IPS DF 6.9 (cell line): ENCODE measurements at places on chromosomes 12 and 14.

DNA sequence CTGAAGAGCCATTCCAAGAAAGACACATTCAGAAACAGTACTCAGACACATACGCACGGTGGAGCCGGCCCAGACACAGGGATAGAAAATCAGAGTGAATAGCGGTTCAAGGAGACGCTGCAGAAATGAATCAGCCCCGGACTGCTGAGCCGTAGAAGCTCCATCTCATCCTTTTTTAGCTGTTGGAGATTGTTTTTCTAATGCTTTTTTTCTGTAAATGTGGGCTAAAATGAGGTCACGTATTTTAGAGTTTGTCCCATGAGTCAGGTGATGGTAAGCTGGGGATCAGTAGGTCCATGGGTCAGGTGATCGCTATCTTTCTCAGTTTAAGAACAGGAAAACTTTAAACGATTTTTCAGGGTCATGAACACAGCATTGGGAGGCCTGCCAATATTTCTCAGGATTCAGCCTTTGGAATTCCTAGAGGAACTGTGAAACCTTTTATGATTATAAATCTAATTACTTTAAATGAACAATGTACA, 202.4 kb downstream of the ITPR2 start:
- no peak for DNase-seq
- no peaks in the 10 kb centered on the region for H3K27me3 ChIP-seq
- H3K4me3 ChIP-seq: no peak overlapping the region
- H3K36me3 ChIP-seq: peaks cover 2% of the 10 kb centered on the region; the same call in 1 of the 2 replicates

GRCh38 chr12:90181216-90181615, 472.6 kb upstream of the ATP2B1 start:
- H3K4me3 ChIP-seq: no peak overlapping the region
- no peaks in the 10 kb centered on the region for H3K27me3 ChIP-seq
- H3K27ac ChIP-seq: no peak overlapping the region
- no peak for DNase-seq
- no peaks in the 10 kb centered on the region for H3K36me3 ChIP-seq

DNA sequence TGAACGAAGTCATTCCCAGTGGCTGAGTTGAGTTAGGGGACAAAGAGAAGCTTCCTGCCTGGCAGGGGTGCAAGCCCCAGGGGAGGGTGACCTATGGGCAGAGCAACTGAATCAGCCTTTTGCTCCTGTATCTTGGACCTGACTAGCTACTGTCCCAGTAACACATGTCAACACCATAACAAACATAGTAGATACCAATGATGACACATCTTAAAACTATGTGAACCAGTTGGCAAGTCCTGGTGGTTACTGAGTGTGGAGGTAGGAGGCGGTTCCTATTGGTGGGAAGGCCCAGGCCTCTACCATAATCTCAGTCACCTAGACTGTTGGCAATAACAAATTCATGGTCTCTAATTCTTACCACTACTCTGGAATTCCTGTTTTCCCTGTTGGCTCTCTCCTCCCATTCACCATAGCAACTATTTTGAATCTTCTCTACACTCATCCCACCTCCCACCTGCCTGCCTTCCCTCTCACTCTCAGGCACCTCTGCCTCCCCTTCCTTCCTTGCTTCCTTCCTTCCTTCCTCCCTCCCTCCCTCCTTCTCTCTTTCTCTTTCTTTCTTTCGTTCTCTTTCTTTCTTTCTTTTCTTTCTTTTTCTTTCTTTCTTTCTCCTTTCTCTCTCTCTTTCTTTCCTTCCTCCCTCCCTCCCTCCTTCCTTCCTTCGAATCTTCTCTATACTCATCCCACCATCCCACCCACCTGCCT, 8.1 kb upstream of the P2RX7 start:
- H3K27ac ChIP-seq: no peak overlapping the region
- no peaks in the 10 kb centered on the region for H3K36me3 ChIP-seq
- H3K27me3 ChIP-seq: no peaks in the 10 kb centered on the region
- H3K4me1 ChIP-seq: no peaks in the 10 kb centered on the region
- no peak for DNase-seq

DNA sequence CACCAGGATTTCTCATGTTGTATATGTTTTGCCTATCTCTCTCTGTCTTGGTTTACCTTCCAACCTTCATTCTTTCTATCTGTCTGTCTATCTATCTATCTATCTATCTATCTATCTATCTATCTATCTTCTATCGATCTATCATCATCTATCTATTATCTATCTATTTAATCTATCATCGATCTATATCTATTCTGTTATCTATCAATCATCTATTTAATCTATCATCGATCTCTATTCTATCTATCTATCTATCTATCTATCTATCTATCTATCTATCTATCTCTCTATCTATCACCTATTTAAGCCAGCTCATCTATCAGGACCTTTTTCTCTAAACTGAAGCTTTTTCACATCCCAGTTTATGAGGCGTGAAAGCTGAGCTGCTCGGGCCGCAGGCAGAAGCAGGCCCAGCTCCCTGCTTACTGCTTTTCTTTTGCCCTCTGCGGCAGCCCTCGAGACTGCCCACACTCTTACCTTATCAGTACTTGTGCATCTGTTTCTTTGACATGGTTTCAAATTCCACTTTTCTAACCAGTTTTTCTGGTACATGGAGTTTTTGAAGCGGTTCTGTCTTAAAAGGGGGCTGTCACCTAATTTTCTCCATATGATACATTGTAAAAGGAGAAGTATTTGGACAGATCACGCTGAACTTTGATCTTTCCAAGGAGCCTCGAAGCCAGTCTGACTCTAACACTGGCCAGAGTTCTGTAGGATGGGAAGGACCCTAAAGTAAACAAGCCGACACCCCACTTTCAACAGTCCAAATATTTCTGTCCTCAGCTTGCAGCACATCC, 44.4 kb upstream of the GSG1 start:
- H3K27ac ChIP-seq: no peak overlapping the region
- no peak for DNase-seq

- peaks cover 13% of the 10 kb centered on the region for H3K4me1 ChIP-seq
- no peaks in the 10 kb centered on the region for H3K27me3 ChIP-seq
These were observed 10.0 kb downstream of the AHNAK2 start for GRCh38 chr14:104968153-104968527.

DNA sequence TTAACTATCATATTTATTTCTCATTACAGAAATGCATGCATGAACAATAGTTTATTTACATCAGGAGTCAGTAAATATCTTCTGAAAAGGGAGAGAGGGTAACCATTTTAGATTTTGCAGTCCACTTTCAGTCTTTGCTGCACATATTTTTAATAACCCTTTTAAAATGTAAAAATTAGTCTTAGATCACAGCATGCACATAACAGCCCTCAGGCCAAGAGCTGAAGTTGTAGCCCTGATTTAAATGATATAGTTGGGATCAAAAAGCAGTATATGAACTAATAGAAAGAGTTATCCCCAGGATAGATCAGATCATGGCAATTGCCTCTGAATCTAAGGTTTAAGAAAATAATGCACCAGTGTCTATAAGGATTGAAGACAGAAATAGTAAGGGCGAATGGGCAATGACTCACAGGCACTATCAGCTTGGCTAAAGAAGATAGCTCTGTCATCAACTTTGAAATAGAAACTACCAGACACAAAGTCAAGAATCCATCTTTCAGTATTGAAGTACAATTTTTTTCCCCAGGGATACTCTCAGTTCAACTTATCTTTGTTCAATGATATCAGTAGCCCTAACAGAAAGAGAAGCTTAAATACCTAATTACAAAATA, 13.1 kb upstream of the CLEC7A start:
- H3K27ac ChIP-seq: no peak overlapping the region
- no peak for DNase-seq
- H3K27me3 ChIP-seq: no peaks in the 10 kb centered on the region

GRCh38 chr14:63404906-63405305, 86.2 kb upstream of the GPHB5 start:
- H3K4me3 ChIP-seq: no peak overlapping the region
- no peak for DNase-seq
- no peaks in the 10 kb centered on the region for H3K36me3 ChIP-seq
- no peak overlapping the region for H3K27ac ChIP-seq

- no peaks in the 10 kb centered on the region; the same call in 1 of the 2 replicates for H3K4me1 ChIP-seq
- no peak overlapping the region for H3K27ac ChIP-seq
- no peaks in the 10 kb centered on the region for H3K36me3 ChIP-seq
- H3K4me3 ChIP-seq: no peak overlapping the region
- H3K27me3 ChIP-seq: no peaks in the 10 kb centered on the region
These were observed 36.2 kb upstream of the MEG3 start for GRCh38 chr14:100789460-100790417.

GRCh38 chr14:73209953-73210352, 27.4 kb upstream of the PAPLN start:
- no peak overlapping the region for H3K27ac ChIP-seq
- no peaks in the 10 kb centered on the region for H3K27me3 ChIP-seq
- no peaks in the 10 kb centered on the region for H3K4me1 ChIP-seq
- H3K36me3 ChIP-seq: peaks cover 14% of the 10 kb centered on the region

DNA sequence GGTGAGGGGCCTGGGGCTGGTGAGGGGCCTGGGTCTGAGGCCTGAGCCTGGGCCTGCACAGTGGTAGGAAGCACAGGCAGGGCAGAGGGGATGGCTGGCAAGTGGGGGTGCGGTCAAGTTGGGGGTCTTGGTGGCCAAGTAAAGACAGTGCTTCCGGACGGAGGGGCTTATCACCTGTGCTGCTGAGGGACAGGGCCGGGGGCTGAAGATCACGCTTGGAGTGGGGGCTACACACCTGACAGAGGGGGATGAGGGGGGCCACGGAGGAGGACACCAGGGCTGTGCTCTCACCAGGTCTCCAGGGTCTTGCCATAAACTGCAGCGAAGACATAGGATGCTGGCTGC, 12.2 kb downstream of the TEDC1 start:
- H3K27me3 ChIP-seq: no peaks in the 10 kb centered on the region
- H3K4me3 ChIP-seq: no peak overlapping the region
- H3K36me3 ChIP-seq: no peaks in the 10 kb centered on the region; the same call in 1 of the 2 replicates
- no peak for DNase-seq
- H3K4me1 ChIP-seq: no peaks in the 10 kb centered on the region; the same call in 1 of the 2 replicates

- no peaks in the 10 kb centered on the region for H3K36me3 ChIP-seq
- H3K4me1 ChIP-seq: no peaks in the 10 kb centered on the region
- no peak overlapping the region for H3K4me3 ChIP-seq
- DNase-seq: no peak
- H3K27ac ChIP-seq: no peak overlapping the region
- no peaks in the 10 kb centered on the region for H3K27me3 ChIP-seq
These were observed 29.3 kb downstream of the MAP1LC3B2 start for GRCh38 chr12:116588390-116589028.

DNA sequence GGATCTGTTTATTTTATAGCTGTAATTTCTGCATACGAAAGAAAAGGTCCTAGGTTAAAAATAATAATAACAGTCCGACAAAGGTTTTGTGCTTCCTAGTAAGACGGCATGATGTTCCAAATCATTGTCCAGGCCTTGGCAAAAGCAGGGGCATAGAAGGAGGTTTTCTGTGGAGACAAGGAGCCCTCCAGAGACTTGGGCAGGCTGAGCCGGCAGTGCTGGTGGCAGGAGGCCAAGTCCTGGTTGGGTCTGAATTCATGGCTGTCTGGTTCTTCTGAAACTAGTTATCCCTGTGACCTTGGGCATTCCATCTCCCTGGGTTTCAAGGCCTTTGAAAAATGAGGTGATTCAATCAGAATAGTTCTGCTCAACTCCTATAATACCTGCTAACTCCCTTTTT, 44.0 kb downstream of the KCNK13 start:
- H3K4me1 ChIP-seq: no peaks in the 10 kb centered on the region
- H3K27me3 ChIP-seq: no peaks in the 10 kb centered on the region
- no peak overlapping the region for H3K27ac ChIP-seq
- no peak overlapping the region for H3K4me3 ChIP-seq
- no peak for DNase-seq

- H3K4me3 ChIP-seq: no peak overlapping the region
- no peaks in the 10 kb centered on the region for H3K27me3 ChIP-seq
- no peak for DNase-seq
- no peaks in the 10 kb centered on the region for H3K4me1 ChIP-seq
- no peak overlapping the region for H3K27ac ChIP-seq
These were observed 92.7 kb downstream of the CACNA1C start for GRCh38 chr12:2145433-2145998.

DNA sequence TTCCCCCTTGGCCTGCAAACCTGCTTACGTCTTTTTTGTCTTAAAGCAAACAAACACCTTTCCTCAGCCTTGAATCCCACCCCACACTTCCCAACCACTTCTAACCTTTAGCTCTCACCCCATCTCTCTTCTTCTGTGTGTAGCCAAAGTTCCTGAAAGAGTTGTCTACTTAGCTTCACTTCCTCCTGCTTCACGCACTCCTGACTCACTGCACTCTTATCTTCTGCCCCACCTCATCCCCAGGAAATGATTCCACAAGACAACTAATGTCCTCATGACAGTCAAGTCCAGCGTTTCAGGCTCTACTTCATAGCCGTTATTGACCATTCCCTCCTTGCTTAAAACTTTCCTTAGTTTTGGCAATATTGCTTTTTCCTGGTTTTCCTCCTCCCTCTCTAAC, 22.4 kb downstream of the EIF2B2 start:
- H3K27me3 ChIP-seq: no peaks in the 10 kb centered on the region
- no peaks in the 10 kb centered on the region for H3K4me1 ChIP-seq
- H3K36me3 ChIP-seq: no peaks in the 10 kb centered on the region
- no peak overlapping the region for H3K27ac ChIP-seq

DNA sequence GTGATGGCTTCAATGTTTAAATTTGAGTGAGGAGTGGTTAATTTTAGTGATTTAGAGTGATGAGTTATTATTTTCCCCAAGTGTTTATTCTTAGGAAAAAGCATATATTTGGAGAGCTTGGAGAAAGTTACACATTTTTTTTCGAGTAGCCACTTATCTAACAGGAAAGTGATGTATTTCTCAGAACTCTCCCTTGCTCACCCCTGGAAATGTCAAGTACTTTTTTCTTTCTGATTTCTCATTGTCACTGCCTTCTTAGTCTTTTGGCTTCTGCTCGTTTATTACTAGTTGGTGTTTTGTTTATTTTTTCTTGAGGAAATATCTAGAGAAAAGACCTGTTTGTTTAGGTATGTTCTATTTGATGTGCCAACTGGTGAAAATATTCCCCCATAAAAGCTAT, 58.8 kb downstream of the AEBP2 start:
- H3K4me3 ChIP-seq: no peak overlapping the region
- peaks cover 7% of the 10 kb centered on the region; the same call in 1 of the 2 replicates for H3K36me3 ChIP-seq
- no peak overlapping the region for H3K27ac ChIP-seq
- DNase-seq: no peak

GRCh38 chr12:41184864-41185263, 3.3 kb upstream of the PDZRN4 start:
- DNase-seq: no peak
- H3K27ac ChIP-seq: no peak overlapping the region
- no peaks in the 10 kb centered on the region for H3K36me3 ChIP-seq
- no peak overlapping the region for H3K4me3 ChIP-seq

- H3K27ac ChIP-seq: peak overlapping the region; percentile 70
- no peaks in the 10 kb centered on the region; the same call in 1 of the 2 replicates for H3K4me1 ChIP-seq
- H3K36me3 ChIP-seq: no peaks in the 10 kb centered on the region
- H3K27me3 ChIP-seq: no peaks in the 10 kb centered on the region
These were observed 1.3 kb upstream of the AEBP2 start for GRCh38 chr12:19437996-19438395.

- H3K27ac ChIP-seq: no peak overlapping the region
- no peaks in the 10 kb centered on the region for H3K36me3 ChIP-seq
- no peak for DNase-seq
- no peaks in the 10 kb centered on the region; the same call in 1 of the 2 replicates for H3K4me1 ChIP-seq
- no peaks in the 10 kb centered on the region for H3K27me3 ChIP-seq
- H3K4me3 ChIP-seq: no peak overlapping the region
These were observed 29.5 kb downstream of the CACNA1C start for GRCh38 chr12:2082321-2082720.

GRCh38 chr12:4771172-4771959, 51.2 kb downstream of the GALNT8 start:
- H3K27ac ChIP-seq: no peak overlapping the region
- H3K4me3 ChIP-seq: no peak overlapping the region
- H3K36me3 ChIP-seq: no peaks in the 10 kb centered on the region
- no peak for DNase-seq
